Mesothelial cell of epicardium (in vitro differentiated cells): ENCODE measurements at places on chromosomes 12 and 14. TPM values are rescaled to one million over a fixed set of nuclear protein-coding genes. Genes with fewer than 3 reads are reported as not detected.

DNA sequence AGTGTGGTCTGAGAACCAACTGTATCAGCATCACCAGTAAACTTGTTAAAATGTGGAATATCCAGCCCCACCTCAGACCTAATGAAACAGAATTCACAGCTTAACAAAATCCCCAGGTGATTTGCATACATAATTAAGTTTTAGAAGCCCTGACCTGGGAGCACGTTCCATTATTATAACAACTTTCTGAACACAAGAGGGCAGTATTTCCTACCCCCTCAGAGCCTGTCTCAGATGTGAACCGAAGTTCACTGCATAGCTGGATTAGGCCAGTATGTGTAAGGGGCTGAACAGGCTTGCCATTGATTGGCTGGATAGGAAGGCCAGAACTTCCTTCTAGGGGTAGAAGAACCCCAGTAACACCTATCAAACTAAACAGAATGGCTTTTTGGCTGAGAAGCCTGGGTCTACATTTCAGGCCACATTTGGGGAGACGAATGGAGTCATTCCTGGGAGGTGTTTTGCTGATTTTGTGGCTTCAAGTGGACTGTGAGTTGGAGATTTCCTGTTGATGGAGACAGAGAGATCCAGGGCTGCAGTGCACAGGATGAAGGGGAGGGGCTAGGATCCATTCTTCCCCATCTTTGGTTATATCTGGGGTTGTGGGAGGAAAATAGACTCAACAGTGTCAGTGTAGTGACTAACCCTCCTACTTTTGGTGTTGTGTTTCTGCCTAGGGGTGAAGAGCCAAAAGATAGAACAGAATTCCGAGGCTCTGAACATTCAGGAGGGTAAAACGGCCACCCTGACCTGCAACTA, 94.7 kb upstream of the OR4E1 start:
- H3K36me3 ChIP-seq, result no peaks in the 10 kb centered on the region
- H3K27ac ChIP-seq, result no peak overlapping the region
- H3K4me1 ChIP-seq, result peaks cover 18% of the 10 kb centered on the region
- peaks cover 4% of the 10 kb centered on the region for H3K27me3 ChIP-seq
- H3K4me3 ChIP-seq, result no peak overlapping the region

DNA sequence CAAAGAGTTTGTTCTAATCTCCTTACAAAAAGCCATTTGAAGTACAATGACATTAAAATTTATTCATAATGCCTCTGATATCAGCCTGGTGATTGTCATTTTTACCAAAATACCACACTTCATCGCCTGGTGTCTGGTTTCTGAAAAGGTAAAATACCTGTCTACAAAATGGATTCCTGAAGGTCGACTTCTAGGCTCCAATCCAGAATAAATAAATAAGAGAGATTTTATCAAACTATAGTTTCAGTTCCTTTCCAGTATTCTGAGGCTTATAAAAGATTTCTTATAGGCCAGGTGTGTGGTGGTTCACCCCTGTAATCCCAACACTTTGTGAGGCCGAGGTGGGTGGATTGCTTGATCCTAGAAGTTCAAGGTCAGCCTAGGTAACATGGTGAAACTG, 340.7 kb downstream of the SLC16A7 start:
- DNase-seq, result no peak
- H3K27ac ChIP-seq, result peak overlapping the region; percentile 56
- H3K36me3 ChIP-seq, result no peaks in the 10 kb centered on the region
- no peak overlapping the region for H3K4me3 ChIP-seq
- H3K27me3 ChIP-seq, result no peaks in the 10 kb centered on the region

- H3K27me3 ChIP-seq, result no peaks in the 10 kb centered on the region
- H3K4me3 ChIP-seq, result no peak overlapping the region
- no peak overlapping the region for H3K27ac ChIP-seq
- peaks cover 30% of the 10 kb centered on the region for H3K4me1 ChIP-seq
- no peaks in the 10 kb centered on the region for H3K36me3 ChIP-seq
Measured at GRCh38 chr12:75960086-75960910, 71.3 kb downstream of the PHLDA1 start.

- H3K27me3 ChIP-seq, result no peaks in the 10 kb centered on the region
- no peaks in the 10 kb centered on the region for H3K36me3 ChIP-seq
- no peak overlapping the region for H3K27ac ChIP-seq
Measured at GRCh38 chr12:124862768-124863415, 772 bp downstream of the SCARB1 start.

Gene SLC17A8
- 0.40 to 0.66 TPM (median 0.61 TPM) in 3 replicates for total RNA-seq
